A673 (cell line): ENCODE measurements at places on chromosomes 12 and 14. TPM values are rescaled to one million over a fixed set of nuclear protein-coding genes. Genes with fewer than 3 reads are reported as not detected.
A peak's percentile ranks its signal among the peaks of the same experiment; 100 is the strongest.

DNA sequence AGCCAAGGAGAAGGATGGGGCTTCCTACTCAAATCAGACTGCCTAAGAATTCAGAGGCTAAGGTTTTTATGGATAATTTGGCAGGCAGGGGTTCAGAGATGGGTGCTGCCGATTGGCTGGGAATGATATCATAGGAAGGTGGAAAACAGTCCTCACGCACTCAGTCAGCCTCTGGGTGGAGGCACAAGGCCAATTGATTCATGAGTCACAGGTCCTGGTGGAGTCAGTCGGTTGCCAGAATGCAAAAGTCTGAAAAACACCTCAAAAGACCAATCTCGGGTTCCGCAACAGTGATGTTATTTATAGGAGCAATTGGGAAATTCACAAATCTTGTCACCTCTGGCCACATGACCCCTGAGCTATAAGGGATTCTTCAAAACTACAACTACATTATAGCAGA is 105.5 kb downstream of the GXYLT1 start:
- no peak overlapping the region for H3K27ac ChIP-seq
- no peaks in the 10 kb centered on the region for H3K27me3 ChIP-seq
- H3K4me3 ChIP-seq, result no peak overlapping the region
- no peaks in the 10 kb centered on the region for H3K4me1 ChIP-seq

Gene SRRM4
- not detected in 2 replicates for total RNA-seq

Gene SOX5
- 11.9 and 16.5 TPM in 2 replicates for total RNA-seq

Gene SMCO2
- total RNA-seq, result not detected in 2 replicates

Gene CYP46A1
- total RNA-seq, result 0.37 TPM in 1 of 2 replicates, not detected in the other

- no peaks in the 10 kb centered on the region for H3K36me3 ChIP-seq
- H3K27ac ChIP-seq, result no peak overlapping the region
- H3K4me3 ChIP-seq, result no peak overlapping the region
- DNase-seq, result no peak
Observed at GRCh38 chr12:116297224-116297834, 19.8 kb upstream of the MED13L start.

Gene DPPA3
- total RNA-seq, result not detected in 2 replicates

Gene SLC38A2
- total RNA-seq, result 395 and 440 TPM in 2 replicates

Gene TMEM260
- 23.2 and 25.5 TPM in 2 replicates for total RNA-seq

GRCh38 chr12:50041962-50042361 is 15.4 kb upstream of the ASIC1 start:
- no peaks in the 10 kb centered on the region for H3K36me3 ChIP-seq
- no peak for DNase-seq
- H3K27ac ChIP-seq, result no peak overlapping the region

GRCh38 chr14:59474172-59474571 is 9.0 kb upstream of the GPR135 start:
- DNase-seq, result peak; percentile 15
- H3K27me3 ChIP-seq, result no peaks in the 10 kb centered on the region
- H3K4me3 ChIP-seq, result no peak overlapping the region
- peaks cover 7% of the 10 kb centered on the region for H3K4me1 ChIP-seq
- H3K36me3 ChIP-seq, result peaks cover 80% of the 10 kb centered on the region

- H3K27me3 ChIP-seq, result peaks cover 26% of the 10 kb centered on the region
- no peak overlapping the region for H3K4me3 ChIP-seq
- peak; percentile 43 for DNase-seq
- no peaks in the 10 kb centered on the region for H3K36me3 ChIP-seq
Observed at GRCh38 chr12:77549383-77550128, 281.1 kb upstream of the NAV3 start.

DNA sequence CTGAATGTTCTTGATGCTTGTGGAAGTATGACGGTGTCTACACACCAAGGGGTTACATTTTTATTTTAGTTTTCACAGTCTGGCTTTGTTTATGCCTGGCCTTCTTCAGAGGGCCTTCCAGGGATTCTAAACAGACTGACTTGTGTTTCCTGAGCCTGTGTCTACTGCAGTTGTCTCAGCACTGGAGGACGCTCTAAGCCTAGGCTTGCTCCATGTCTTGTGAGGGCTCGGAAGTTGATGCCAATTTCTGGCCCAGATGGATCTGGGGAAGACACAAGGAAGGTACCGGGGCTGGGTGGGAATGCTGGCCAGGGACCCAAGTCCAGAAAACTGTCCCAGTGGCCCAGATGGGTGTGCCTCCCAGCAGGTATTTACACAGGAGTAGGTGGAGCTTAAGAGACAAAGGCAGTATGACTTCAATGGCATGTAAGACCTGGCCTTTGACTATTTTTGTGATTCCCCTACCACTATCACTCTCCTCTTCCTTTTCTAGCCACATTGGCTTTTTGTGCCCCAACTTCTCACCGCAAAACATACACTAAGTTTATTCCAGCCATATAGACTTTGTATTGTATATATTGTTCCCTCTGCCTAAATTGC is 56.9 kb downstream of the GPR137C start:
- no peak overlapping the region for H3K27ac ChIP-seq
- no peaks in the 10 kb centered on the region for H3K27me3 ChIP-seq
- DNase-seq, result no peak
- H3K4me1 ChIP-seq, result no peaks in the 10 kb centered on the region

DNA sequence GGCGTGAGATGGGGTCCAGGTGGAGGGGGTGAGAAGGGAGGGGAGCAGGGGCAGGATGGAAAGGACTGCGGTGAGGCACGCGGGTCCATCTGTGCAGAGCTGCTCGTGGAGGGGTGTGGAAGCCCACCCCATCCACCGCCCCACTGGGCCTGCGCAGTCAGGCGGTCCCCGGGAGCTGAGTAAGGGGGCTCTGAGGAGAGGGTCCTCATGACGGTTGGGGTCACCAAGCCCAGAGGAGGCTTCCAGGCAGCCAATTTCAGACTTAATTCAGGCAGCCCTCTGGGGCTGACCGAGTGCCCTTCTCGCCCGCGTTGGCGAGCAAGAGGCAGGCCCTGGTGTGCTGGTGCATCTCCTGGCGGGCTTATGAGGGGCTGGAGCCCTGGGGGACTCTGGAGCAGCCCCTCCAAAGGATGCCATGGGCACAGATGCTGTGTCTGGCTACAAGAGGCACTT is 115.5 kb downstream of the KIF26A start:
- no peaks in the 10 kb centered on the region for H3K36me3 ChIP-seq
- no peak for DNase-seq
- no peaks in the 10 kb centered on the region for H3K27me3 ChIP-seq

DNA sequence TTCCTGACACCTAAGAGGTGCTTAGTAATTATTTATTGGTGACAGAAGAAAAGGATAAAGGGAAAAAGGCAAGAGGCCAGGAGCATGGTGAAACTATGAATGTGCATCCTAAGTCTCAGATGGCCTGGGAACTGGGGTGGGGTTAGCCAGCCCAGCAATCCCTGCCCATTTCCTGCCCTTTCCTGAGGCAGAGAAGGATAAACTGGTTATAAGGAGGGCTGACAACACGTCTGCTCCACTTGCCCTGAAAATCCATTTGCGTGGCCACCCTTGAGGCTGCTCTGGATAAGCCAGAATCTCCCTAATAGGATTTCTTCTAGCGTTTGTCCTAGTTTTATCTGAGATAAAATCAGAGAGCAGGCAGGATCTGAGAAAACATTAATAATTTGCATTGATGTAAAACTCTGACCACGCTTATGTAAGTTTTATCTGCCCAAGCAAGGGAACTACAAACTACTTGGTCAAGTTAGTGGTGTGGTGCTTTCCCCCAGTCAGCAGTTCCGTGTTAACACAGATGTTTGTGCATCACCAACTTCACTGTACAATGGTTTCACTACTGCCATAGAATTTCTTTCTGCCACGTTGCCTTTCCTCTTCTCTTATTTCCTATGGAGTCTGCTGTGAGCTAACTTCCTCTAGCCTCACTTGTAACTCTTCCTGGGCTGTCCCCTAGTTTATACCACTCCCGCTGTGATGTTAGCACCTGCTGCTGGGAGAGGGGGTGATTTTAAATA is 392.7 kb downstream of the RPS29 start:
- no peak overlapping the region for H3K27ac ChIP-seq
- no peak overlapping the region for H3K4me3 ChIP-seq
- no peaks in the 10 kb centered on the region for H3K4me1 ChIP-seq
- H3K36me3 ChIP-seq, result no peaks in the 10 kb centered on the region

DNA sequence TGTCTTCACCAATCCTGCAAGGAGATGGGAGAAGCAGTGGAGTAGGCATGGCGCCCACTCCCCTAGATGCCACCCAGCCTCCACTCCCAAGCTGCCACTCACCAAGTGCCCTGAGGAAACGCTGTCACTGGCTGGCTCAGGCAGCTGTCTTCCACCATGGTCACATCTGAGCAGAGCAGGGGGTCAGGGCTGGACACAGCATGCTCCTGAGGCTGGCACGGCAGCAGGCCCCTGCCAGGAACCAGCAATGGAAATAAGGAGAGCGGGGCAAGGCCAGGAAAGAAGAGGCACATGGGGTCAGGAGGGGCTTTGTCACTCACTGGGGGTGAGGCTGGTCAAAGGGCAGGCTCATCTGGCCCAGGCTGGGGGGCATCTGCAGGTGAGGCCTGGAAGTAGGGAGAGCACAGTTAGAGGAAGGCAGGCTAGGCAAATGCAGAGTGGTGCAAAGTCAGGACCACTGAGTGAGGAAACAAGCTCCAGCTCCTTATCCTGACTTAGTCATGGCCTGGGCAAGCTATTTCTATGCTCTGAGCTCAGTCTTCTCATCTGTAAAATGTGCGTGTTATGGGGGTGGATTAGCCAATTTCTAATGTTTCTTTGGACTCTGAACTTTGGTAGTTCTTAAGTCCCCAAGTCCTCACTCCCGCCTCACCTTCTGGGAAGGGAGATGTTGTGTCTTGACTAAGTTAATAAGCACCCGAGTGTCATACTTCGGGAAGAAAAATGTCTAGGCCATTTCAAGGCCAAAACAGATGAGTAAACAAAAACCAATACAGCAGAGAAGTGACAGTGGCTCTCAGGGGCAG is 8.0 kb downstream of the NAB2 start:
- H3K27me3 ChIP-seq, result no peaks in the 10 kb centered on the region
- peaks cover 32% of the 10 kb centered on the region for H3K4me1 ChIP-seq
- no peak for DNase-seq

GRCh38 chr12:130830246-130830551 is 8.9 kb downstream of the STX2 start:
- peaks cover 7% of the 10 kb centered on the region for H3K36me3 ChIP-seq
- no peak overlapping the region for H3K27ac ChIP-seq
- no peaks in the 10 kb centered on the region for H3K27me3 ChIP-seq
- H3K4me1 ChIP-seq, result no peaks in the 10 kb centered on the region

DNA sequence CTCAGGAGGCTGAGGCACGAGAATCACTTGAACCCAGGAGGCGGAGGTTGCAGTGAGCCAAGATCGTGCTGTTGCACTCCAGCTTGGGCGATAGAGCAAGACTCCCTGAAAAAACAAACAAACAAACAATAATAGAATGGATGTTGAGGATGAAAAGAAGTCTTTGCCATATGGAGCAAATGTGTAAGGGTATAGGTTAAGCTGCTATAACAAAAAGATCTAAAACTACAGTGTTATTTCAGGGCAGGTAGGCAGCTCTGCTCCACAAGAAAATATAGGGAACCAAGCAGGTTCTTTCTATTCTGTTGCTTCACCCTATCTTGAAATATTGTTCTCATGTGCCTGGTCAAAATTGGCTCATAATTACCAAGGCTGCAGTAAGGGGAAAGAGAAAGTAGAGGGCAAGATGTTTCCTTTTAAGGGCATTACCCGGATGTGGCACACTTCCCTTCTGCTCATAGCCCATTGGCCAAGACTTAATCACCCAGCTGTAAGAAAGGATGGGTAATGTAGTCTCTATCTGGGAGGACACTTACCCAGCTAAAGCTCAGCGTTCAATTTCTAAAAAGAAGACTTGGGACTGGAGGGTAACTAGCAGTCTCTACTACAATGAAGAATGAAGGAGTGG is 23.5 kb downstream of the SDSL start:
- peaks cover 16% of the 10 kb centered on the region for H3K27me3 ChIP-seq
- no peak overlapping the region for H3K4me3 ChIP-seq
- peak; percentile 35 for DNase-seq
- no peaks in the 10 kb centered on the region for H3K4me1 ChIP-seq
